Transverse colon (tissue), 4 donors: ENCODE measurements at places on chromosomes 16 and 17. TPM values are rescaled to one million over a fixed set of nuclear protein-coding genes. Genes with fewer than 3 reads are reported as not detected.

GRCh38 chr17:21094298-21094704 lies 32.5 kb upstream of the DHRS7B start:
- DNase-seq: no peak

DNA sequence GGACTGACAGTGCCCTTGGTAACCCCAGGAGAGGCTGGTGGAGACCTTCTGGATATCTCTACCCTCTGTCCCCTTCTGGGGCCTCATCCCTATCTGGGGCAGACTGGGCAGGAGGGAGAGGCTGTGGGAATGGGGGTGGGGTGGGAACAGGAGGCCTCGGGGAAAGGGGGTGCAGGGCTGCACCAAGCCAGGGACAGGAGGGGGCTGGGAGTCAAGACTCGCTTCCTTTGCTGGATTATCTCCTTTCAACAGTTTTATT lies 24.8 kb downstream of the G6PC3 start:
- no peak for DNase-seq

DNA sequence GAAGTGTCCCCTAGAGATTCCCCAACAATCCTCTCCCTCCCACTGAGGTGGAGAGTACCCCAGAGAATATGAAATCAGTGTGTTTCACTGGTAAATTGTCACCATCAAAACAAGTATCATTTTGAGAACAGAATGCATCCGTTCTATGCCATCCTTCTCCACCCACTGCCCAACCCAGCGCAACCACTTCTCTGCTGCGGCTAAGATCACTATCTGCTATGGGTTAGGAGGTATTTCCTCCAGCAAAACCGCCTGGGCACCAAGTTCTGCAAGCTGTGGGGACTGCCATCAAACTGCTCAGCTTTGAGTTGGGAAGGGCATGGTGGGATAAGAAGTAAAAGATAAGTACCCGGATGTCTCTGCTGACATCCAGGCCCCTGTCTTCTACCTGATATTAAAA lies 24.4 kb downstream of the CNTNAP1 start:
- no peak for DNase-seq

DNA sequence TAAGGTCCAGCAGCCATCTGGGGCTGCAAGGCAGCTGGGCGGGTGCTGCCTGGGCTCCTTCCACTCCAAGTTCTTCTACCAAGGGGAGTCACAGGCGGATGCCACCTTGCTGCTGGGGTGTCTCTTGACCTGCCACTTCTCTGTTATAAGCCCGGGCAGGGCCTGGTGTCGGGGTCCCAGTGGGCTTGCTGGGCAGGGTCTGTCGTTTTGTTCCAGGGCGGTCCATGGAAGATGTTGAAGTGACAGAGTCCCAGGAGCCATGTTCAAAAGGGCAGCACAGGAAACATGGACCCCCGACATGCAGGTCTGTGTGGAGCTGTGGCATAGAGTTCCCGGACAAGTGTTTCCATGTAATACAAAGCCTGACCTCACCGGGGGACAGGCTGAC lies 91.1 kb downstream of the TNFRSF13B start:
- DNase-seq: no peak

- DNase-seq: no peak
Observed at GRCh38 chr16:85961988-85962915, 63.3 kb downstream of the IRF8 start.

MYH1 gene
- 0.16 TPM for total RNA-seq

C17orf107 gene
- total RNA-seq: not detected
